ENCODE measurements at places on chromosomes 2 and 18. TPM values are rescaled to one million over a fixed set of nuclear protein-coding genes. Genes with fewer than 3 reads are reported as not detected.

SP5 gene
- 0.37 TPM for total RNA-seq

DUSP2 gene
- 407 TPM for total RNA-seq

CPLX4 gene
- not detected for total RNA-seq

SLC66A2 gene
- 23.4 TPM for total RNA-seq

DNA sequence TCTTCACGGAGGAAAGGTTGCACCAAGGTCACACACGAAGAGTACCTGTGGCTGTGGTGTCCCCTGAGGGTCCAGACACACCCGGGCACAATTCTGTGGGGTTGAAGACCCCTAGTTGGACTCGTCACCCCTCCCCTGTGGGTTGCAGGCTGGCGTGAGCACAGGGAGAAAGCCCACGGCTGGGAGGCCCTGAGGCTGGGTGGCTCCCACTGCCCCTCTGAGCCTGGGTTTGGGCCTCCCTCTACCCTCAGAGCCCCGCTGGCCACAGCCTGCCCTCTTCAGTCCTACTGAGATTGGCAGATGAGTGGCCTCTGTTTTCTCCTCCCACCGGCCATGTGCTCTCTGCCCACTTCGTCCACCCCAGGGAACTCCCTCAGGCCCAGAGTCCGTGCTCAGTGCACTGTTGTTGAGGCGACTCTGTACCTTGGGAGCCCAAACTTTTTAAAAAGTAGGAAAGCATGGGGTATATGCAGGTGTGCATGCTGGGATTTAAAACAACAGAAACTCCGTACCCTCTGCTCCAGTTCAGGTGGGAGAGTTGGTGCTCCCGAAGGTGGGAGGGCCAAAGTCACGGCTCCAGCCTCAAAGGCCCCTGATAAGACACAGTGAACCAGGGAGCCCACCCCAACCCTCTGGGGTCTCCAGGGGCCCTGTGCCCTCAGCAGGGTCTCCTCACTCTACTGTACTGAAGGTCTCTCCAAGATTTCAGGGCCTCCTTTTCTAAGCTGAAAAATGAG lies 19.1 kb downstream of the RAMP1 start:
- H3K27me3 ChIP-seq: no peaks in the 10 kb centered on the region
- no peak overlapping the region for H3K27ac ChIP-seq
- no peak overlapping the region for H3K4me3 ChIP-seq
- H3K4me1 ChIP-seq: peaks cover 3% of the 10 kb centered on the region
- peak; percentile 3 for DNase-seq

DNA sequence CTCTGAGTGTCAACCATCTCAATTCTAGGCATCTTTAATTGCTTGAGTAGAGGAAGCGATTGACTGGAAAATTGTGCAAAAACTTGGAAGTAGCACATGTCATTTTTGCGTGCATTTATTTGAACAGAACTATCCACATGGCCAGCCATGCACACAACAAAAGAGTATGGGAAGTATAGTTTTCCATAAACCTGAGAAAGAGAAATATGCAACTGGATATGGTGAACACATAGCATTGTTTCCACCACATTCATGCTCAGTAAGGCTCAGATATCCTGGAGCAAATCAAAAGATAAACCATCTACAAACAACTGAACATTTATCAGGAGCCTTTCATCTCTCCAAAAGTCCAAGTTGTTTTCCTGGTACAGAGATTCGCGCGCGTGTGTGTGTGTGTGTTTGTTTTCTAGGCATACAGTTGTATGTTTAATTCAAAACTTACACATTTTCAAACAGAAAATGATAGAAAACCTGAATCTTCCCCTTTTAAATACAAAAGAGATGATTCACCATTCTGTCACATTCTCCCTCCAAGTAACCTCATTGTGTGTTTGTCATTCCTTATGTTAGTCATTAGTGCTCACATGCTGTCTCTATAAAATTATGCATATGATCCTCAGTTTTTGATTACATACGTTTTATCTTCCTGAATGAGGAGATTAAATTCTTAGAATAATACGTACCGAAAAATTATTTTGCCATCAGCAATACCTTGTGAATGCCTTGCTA lies 780.4 kb upstream of the NRXN1 start:
- no peaks in the 10 kb centered on the region for H3K36me3 ChIP-seq
- H3K4me3 ChIP-seq: no peak overlapping the region

- H3K36me3 ChIP-seq: peaks cover 37% of the 10 kb centered on the region
- no peak overlapping the region for H3K27ac ChIP-seq
- peak overlapping the region; percentile 99 for H3K4me3 ChIP-seq
- peaks cover 76% of the 10 kb centered on the region for H3K4me1 ChIP-seq
- no peak for DNase-seq
- H3K27me3 ChIP-seq: no peaks in the 10 kb centered on the region
Measured at GRCh38 chr2:96264086-96264485, 1.7 kb downstream of the TMEM127 start.

- H3K36me3 ChIP-seq: no peaks in the 10 kb centered on the region
- H3K4me1 ChIP-seq: no peaks in the 10 kb centered on the region
- H3K4me3 ChIP-seq: no peak overlapping the region
- DNase-seq: no peak
- no peak overlapping the region for H3K27ac ChIP-seq
Measured at GRCh38 chr2:188695953-188696352, 278.2 kb upstream of the COL3A1 start.

DNA sequence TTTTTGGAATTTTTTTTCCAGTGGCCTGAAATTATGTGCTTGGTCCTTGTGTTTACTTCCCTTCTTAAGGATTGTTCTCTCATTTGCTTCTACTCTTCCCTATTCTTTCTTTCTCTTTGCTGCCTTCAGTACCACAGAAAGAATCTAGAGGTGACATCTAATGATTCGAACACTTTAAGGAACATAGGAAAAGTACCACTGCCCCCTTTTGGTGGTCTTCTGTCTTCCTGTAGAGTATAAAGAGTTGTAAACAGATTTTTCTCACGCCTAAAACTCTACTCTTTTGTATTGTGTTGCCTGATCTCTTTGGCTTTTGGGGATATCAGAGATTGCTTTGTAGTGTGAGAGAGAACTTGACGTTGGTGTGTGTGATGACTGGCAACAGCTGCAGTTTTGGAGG lies 7.0 kb upstream of the SCTR start:
- H3K27ac ChIP-seq: no peak overlapping the region
- no peaks in the 10 kb centered on the region for H3K36me3 ChIP-seq
- H3K27me3 ChIP-seq: peaks cover 8% of the 10 kb centered on the region
- no peak for DNase-seq

- DNase-seq: no peak
- H3K4me1 ChIP-seq: peaks cover 48% of the 10 kb centered on the region
- H3K36me3 ChIP-seq: no peaks in the 10 kb centered on the region
- H3K4me3 ChIP-seq: no peak overlapping the region
- peaks cover 5% of the 10 kb centered on the region for H3K27me3 ChIP-seq
Measured at GRCh38 chr2:12819103-12819475, 102.4 kb downstream of the TRIB2 start.

DNA sequence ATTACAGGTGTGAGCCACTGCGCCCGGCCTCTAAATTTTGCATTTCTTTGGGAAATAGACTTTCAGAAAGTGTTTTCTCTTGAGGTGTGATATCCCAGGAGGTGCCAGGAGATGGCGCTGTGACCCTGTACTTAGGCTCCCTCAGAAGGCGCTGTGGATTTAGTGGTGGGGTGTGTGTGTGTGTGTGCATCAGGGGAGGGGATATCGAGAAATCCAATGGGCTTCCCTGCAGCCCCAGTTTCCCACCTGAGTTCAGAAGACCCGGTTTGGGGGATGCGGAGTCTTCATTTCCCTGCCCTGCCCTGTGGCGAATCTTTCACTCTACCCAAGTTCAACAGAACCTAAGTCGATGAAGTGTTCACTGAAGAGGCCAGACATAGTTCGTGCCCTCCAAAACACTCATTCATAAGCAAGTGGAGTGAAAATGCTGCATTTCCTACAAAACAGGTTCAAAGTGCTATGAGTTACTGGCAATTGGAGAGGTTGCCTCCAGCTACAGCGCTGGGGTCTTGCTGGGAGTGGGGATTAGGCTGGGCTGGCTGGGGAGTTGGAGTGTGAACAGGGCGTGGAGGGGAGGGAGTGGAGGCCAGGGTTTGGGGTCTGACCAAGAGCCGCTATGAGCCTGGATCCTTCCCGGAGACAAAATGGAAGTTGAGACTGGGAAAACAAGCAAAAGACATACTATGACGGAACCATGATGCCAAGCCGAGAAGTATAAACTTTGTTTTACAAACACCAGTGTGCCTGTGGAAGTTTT lies 6.5 kb upstream of the WNT6 start:
- H3K27ac ChIP-seq: no peak overlapping the region
- no peaks in the 10 kb centered on the region for H3K36me3 ChIP-seq
- H3K4me3 ChIP-seq: no peak overlapping the region
- DNase-seq: peak; percentile 81
- peaks cover 54% of the 10 kb centered on the region for H3K27me3 ChIP-seq
- no peaks in the 10 kb centered on the region for H3K4me1 ChIP-seq
